ENCODE measurements at places on chromosomes 5 and 9. TPM values are rescaled to one million over a fixed set of nuclear protein-coding genes. Genes with fewer than 3 reads are reported as not detected.

The IL13 gene
- not detected for total RNA-seq

The ANKRD18A gene
- total RNA-seq, result 2.1 TPM

The PCDHGB5 gene
- not detected for total RNA-seq

The PCDHB9 gene
- total RNA-seq, result 1.1 TPM

The CTSV gene
- 3.0 TPM for total RNA-seq

The SLC6A3 gene
- not detected for total RNA-seq

The MEGF10 gene
- total RNA-seq, result not detected

DNA sequence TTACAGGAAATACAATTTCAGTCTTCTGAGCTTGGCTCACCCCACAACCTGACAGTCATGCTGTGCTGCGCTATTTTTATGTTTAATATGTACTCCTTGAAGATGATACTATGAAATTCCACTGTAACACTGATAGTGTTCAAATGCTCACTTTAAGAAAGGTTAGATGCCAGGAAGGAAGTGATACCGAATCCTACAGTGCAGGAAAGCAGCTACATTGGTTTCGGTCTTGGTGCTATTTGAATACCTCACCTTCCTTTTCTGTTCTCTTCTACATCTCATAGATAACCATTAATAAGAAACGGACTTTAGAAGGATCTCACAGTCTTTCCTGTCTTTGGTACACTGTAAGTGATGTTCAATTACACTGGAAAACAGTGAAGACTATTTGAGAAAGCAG is 117.6 kb downstream of the SEMA5A start:
- no peak for DNase-seq

DNA sequence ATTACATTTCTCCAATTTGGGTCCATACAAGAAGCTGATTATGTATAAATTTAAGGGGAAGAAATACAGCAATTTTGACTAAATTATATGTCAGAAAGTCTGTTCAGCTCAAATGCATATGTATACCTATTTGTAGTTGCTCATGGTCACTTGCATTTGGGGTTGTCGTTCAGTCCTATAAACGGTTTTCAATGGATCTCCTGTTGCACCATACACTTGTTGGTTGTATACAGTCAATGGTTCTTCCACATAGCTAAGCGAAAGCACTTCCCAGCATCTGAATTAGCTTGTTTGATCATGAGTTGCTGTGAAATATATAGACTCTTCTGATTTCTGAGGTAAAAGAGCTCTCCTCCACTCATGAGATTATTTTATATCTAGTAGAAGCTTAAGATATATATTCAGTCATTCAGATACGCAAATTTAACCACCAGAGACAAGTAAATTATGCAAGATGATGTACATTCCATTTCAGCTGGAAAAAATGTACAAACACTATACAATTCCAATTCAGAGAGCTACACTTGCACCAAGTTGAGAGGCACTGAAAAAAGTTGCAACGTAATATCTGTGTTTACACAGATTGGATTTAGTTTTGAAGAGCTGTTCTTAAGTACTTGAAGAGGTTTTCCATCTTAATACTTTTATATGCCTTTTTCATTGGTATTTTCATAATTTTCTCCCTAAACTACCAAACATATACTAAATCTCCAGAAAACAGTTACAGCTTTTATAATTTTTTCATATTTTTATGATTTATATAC is 64.4 kb upstream of the POU5F2 start:
- DNase-seq, result no peak

DNA sequence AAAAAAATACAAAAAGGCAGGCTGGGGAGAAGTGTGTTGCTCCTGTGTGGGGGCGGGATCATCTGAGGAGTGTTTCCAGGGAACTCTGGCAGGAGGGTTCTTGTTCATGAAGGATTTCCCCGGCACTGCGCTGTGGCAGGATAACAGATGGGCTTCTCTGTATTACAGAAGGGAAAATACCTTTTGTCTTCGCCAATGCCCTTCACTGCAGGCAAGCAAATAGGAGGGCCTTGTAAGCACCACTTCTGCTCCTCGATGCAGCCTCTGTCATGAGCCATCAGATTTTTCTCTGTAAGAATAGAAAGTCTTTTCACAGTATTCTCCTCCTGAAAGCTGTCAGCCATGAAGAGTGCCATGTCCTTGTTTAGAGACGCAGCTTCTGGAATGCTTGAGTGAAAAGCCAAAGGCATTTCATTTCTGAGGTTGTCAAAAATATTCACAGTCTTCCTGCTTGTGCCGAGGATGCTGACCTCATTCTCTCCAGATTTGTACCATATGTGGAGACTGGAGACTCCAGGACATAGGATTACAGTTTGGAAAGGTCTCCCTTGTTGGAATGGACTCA is 294.0 kb downstream of the YTHDC2 start:
- DNase-seq, result no peak

GRCh38 chr5:137260820-137261695 is 238.1 kb downstream of the SPOCK1 start:
- DNase-seq, result no peak

DNA sequence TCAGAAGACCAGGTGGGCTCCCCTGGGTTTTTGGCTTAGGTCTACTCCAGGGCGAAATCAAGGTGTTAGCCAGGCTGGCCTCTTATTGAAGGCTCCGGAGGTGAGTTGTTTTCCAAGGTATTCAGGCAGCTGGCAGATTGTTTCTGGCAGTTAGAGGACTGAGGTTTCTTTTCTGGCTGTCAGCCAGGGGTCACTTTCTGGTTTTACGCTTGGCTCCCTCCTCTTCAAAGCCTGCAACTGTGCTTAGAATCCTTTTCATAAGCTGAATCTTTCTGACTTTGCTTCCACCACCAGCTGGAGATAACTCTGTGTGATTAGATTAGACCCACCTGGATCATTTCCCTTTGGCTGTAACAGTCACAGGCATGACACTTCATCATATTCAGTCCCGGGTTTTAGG is 24.6 kb downstream of the RFK start:
- DNase-seq, result peak; percentile 80

DNA sequence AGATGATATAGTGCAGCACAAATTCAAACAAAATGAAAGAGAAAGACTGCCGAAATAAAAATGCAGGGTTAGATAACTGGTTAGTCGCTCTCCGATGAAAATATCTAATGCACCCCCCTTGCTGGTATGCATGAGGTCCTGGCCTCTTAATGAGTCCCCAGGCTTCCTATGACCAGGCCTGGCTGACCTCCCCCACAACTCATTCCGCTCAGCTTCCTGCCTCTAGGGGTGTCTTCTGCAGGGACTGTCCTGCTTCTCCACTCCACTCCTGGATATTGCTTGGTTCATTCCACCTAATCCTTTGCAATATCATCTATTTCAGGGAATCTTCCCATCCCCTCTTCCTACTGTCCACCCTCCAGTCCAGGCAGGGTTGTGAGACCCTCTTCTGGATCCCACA is 341.8 kb downstream of the ASTN2 start:
- DNase-seq, result no peak

DNA sequence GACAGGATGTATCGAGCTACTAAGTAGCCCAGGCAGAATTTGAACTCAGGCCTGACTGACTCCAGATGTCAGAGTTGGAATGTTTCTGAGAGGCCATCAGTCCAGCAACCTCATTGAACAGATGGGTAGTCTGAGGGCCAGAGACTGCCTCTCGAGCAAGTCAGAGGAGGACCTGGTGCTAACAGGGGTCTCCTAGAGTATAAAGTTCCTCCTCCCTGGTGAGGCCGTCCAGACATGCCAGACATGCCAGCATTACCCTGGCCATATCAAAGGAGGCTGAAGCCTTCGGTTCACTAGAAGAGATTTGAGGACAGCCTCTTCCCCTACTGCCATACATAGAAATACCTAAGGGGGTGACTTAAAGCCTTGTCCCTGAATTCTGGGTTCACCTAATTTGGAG is 81.2 kb downstream of the ZNF618 start:
- no peak for DNase-seq

GRCh38 chr5:74465724-74466123 is 174.8 kb downstream of the ENC1 start:
- DNase-seq, result no peak

- no peak for DNase-seq
Measured at GRCh38 chr5:57491369-57491965, 8.9 kb upstream of the ACTBL2 start.

DNA sequence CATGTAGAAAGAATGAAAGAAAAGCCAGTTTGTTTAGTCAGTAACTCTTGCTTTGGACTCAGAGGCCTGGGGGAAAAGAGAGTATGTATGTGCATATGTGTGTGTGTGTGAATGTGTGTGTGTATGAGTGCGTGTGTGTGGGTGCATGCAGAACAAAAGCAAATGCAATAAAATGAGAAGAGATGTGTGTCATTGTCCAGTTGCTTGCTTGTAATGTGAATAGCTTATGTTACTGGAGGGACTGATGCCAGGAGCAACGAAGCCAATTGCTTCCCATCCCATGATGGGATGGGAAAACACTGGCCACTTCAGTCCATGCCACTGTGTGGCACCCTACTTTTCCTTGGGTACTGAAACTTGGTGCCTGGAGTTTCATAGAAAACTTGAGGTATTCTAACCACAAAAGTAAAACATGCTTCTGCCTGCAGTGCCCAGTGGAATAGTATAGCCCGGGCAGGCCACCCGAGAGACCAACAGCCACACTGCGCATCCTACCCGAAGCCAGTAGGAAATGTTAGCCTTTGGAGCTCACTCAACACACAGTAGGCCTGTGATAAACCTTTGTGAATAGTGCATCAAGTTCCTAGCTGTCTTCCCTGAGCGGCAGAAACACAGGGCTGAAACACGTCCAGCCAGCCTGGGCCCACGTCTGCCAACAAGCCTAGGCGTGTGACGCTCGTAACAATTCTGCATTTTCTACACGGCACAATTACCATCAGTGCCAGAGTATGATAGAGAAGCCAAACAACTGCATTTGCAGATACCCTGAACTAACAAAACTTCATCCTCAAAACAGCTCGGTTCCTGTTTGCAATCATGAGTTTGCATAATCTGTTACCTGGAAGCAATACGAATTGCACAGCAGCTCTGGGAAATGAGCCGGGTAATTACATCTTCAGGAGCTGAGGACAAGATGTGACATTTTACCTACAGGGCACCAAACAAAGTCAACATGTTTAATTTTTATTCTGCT is 198.1 kb downstream of the SYK start:
- DNase-seq, result no peak

DNA sequence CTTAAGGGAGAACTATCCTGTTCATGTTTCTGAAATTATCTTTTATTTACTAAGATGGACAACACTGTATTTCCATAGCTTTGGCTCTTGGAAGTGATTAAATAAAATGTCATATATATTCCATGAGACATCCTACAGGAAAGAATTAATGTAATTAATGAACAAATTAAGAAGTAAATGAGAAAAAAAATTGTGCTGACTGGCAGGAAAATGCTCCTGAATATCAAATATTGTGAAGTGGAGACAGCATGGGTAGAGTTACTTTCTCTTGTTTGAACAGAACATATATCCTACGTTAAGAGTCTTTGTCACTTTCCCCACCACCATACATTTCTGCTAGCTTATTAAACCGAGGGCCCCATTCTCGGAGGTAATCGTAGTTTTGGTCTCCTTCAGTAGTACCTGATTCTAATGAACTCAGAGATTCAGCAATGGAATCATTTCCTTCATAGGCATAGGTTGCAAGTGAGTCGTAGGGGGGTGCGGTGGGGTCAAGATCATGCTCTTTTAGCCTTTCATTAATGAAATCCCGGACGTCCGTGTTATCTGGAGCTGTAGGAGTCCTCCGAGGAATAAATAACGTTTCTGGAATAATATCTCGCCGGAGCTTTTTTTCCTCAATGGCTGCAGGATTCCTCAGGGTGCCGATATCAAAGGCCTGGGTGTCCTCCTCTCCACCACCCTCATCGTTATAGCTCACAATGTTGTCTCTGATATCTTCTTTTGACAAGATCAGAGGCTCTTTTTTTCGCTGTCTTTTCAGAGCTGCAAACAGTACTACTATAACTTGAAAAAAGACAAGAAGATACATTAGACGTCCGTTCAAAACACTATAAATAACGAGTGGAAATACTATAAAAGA is 157.2 kb downstream of the CDH10 start:
- no peak for DNase-seq

- DNase-seq, result no peak
Measured at GRCh38 chr5:35618781-35619180, 1.1 kb downstream of the SPEF2 start.

Measured in Caki2 (cell line).